ENCODE measurements at places on chromosomes 1 and 21.
A peak's percentile ranks its signal among the peaks of the same experiment; 100 is the strongest.

- no peak for DNase-seq
Observed at GRCh38 chr21:45040157-45040711, 34.1 kb upstream of the ADARB1 start.

- DNase-seq = no peak
Observed at GRCh38 chr21:34838956-34839820, 170.4 kb downstream of the CLIC6 start.

GRCh38 chr1:81158592-81158991 lies 642.1 kb upstream of the ADGRL2 start:
- peak; percentile 35 for DNase-seq

GRCh38 chr1:184823080-184823479 lies 68.4 kb upstream of the EDEM3 start:
- DNase-seq = no peak

GRCh38 chr1:226627050-226627755 lies 78.6 kb downstream of the STUM start:
- DNase-seq = no peak

DNA sequence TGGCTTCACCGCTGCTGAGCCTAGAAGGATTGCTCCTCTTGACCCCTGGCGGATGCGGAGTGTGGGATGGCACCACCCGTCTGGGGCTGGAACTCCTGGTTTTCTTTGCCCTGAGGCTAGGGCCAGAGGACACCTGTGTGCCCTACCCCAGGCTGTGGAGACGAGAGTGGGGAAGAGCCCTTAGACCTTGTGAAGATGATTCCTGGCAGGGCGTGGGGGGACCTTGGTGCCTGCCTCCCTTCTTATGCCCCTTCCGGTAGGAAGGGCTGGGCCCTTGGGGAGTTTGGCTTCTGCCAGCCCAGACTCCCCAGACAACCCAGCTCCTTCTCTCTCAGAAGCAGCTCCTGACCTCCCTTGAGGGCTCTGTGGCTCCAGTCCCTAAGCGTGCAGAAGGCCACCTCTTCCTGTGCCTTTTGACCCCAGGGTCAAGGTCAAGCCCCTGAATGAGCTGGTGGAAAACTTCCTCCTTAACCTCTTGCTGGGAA lies 891 bp downstream of the RPS6KA1 start:
- DNase-seq = no peak

- peak; percentile 91 for DNase-seq
Observed at GRCh38 chr1:163877016-163877415, 555.3 kb downstream of the NUF2 start.

- DNase-seq = peak; percentile 79
Observed at GRCh38 chr1:149917571-149918144, at the start of gene SV2A. Gene SV2A (minus strand): TSS chr1:149917844. CDS start chr1:149913840, 4,004 bp downstream.

DNA sequence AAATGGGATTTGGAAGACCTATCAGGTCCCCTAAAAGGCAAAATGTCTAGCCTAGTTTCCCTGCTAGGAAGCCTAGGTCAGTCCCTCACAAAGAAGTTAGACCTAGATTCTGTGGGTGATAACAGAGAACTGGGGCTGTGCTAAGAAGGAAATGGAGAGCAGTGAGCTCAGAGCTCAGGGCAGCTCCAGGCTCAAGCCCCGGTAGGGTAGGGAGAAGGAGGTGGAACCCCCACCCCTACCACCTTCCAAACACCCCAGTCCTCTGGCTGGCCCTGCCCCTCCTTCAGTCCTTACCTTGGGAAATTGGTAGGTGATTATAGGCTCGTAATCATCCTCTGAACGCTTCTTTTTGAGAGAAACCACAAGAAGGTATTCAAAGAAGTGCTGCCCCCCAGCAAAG lies 1.1 kb downstream of the DENND2D start:
- no peak for DNase-seq

- no peak for DNase-seq
Observed at GRCh38 chr1:244391761-244392160, 59.9 kb downstream of the ADSS2 start.
